Stimulated activated CD4-positive, alpha-beta T cell treated with anti-CD3 and anti-CD28 coated beads, Interleukin-1b, Interleukin-23, amount 100 ng/mL, for 4 hours (primary cell): ENCODE measurements at places on chromosomes 16 and 17.

- DNase-seq = no peak
Measured at GRCh38 chr17:46135879-46136563, 57.2 kb downstream of the KANSL1 start.

DNA sequence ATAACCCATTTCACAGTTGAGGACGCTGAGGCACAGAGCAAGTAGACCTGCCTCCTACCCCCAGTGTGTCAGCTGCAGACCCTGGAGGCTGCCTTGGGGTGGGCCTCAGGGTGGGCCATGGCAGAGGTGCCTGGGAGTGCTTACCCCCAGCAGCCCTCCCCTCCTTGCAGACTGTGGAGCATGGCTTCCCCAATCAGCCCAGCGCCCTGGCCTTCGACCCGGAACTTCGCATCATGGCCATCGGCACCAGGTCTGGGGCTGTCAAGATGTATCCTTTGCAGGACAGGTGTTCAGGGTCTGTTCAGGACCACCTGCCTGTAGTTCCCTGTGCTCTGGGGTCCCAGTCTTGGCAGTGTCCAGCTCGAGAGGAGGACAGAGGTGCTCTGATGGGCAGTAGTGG lies 4.3 kb downstream of the LLGL1 start:
- DNase-seq = no peak

DNA sequence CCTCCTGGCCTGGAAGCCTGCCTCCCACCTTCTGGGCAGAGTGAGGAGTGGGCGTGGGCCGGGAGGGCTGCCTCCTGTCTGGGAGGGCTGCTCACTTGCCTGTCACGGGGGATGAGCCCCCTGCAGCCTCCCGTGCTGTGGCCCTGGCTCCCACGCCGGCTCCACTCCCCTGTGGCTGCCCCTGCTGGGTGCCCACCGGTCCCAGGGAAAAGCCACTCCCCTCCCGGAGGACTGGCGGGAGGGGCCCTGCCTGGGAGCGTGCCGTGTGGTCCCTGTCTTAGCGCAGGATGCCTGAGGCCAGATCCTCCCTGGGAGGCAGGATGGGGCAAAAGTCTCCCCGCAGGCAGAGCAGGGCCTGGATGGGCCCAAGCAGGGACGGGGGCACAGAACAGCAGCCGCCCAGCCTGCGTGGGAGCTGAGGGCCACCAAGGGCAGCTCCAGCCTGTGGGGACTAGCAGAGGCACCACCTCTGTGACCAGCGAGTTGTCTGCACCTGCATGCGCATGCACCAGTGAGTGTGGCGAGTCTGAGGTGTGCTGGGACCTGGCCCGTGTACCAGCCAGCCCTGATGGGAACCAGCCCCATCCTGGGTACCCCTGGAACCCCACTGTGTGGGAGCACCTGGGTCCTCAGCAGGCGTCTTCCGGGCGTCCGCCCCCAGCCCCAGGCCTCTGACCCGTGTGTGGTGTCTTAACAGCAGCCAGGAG lies 339.9 kb downstream of the SEC14L1 start:
- DNase-seq = no peak

- peak; percentile 18 for DNase-seq
Measured at GRCh38 chr16:87297918-87298631, 19.1 kb downstream of the C16orf95 start.

GRCh38 chr17:41925991-41926590 lies 4.3 kb upstream of the ODAD4 start:
- DNase-seq = no peak

GRCh38 chr17:80106176-80106575 lies 4.8 kb downstream of the GAA start:
- DNase-seq = no peak

DNA sequence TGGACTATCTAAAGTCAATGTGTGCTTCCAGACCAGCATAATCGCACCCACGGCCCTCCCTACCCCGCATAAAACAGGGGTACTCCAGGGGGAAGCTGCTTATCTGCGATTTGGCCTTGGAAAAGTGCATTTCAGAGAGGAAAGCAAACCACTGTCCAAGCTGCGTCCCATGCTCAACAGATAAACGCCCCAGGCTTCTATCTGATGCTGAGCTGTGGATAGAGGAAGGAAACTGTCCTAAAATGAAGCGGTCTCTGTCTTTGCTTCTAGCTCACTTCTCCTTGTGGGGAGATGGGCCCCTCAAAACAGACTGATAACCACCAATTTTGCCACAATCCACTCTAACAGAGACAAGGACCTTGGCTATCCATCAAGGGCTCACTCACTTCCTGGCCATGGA lies 160.5 kb upstream of the TNRC6C start:
- DNase-seq = no peak

DNA sequence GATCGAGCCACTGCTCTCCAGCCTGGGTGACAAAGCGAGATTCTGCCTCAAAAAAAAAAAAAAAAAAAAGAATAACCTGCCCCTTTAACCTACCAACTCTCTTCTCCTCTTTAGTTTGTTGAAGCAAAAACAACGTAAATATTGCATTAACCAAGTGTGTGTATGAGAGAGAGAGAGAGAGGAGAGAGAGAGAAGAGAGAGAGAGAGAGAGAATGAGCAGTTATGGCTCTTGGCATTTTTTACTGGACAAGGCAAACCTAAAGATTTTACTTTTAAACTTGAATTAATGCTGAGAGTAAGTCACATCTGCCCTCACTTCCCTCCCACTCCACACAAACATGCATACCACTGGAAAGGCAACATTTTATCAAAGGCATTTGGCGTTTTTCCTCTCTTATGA lies 3.0 kb upstream of the SLFN5 start:
- no peak for DNase-seq

DNA sequence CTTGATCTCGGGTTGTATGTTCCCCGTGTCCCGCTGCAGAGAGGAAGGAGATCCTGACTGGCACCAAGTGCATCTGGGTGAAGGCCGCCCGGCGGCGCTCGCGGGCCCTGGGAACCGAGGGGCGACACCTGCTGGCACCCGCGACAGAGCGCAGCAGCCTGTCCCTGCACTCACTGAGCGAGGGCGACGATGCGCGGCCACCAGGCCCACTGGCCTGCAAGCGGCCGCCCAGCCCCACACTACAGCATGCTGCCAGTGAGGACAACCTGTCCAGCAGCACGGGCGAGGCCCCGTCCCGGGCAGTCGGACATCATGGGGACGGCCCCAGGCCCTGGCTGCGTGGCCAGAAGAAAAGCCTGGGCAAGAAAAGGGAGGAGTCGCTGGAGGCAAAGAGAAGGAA lies 7.5 kb downstream of the BTBD17 start:
- peak; percentile 11 for DNase-seq

- no peak for DNase-seq
Measured at GRCh38 chr16:85588562-85589503, 24.3 kb upstream of the GSE1 start.

DNA sequence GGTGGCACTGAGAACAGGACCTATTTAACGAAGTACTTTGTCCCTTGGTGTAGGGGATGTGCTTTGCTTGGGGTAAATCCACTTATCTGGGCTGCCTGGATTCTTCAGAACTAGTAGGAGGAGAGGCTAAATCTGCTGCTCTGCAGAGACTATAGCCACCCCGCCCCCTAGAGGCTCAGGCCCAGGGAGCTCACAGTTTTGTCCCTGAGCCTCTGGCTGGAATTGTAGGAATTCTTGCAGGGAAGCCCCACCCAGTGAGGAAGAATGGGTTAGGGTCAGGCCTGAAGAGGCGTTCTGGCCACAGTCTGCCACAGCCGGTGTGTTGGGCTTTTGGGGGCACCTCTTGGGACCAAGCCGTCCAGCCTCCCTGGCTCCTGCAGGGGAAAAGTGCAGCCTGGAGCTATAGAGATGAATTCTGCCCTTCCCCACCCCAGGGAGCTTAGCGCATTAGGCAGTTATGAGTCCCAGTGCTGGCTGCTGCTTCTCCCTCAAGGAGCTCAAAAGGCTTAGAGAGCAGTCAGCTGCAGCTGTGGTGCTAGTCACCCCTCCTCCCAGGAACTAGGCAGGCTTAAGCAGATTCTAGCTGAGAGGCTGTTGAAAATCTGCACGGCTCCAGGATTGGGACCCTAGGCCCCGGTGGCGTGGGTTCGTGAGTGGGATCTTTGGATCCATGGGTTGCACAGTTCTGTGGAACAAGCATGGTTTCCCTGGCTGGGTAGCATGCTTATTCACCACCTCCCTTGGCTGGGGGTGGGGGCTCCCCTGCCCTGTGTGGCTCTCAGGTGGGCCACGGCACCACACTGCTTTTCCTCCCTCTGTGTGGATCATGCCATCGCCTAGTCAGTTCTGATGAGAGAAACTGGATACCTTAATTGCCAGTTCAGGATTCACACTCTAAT lies 237.4 kb upstream of the TOM1L1 start:
- DNase-seq = no peak

DNA sequence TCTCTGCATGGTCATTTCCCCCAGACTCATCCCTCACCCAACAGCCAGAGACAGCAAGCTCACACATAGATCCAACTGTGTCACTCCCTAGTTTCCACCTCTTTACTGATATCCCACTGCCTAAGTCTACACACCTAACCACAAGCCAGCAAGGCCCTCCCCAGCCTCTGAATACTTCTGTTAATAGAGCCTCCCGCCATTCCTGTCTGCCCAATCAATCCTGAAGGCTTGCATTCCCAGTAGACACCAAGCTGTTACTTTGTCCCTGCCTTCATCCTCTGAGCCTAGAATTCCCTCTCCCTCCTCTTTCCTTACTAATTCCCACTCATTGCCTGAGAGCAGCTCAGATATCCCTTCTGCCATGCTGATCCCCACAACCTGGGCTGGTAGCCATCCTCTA lies 4.7 kb downstream of the C17orf113 start:
- DNase-seq = no peak

DNA sequence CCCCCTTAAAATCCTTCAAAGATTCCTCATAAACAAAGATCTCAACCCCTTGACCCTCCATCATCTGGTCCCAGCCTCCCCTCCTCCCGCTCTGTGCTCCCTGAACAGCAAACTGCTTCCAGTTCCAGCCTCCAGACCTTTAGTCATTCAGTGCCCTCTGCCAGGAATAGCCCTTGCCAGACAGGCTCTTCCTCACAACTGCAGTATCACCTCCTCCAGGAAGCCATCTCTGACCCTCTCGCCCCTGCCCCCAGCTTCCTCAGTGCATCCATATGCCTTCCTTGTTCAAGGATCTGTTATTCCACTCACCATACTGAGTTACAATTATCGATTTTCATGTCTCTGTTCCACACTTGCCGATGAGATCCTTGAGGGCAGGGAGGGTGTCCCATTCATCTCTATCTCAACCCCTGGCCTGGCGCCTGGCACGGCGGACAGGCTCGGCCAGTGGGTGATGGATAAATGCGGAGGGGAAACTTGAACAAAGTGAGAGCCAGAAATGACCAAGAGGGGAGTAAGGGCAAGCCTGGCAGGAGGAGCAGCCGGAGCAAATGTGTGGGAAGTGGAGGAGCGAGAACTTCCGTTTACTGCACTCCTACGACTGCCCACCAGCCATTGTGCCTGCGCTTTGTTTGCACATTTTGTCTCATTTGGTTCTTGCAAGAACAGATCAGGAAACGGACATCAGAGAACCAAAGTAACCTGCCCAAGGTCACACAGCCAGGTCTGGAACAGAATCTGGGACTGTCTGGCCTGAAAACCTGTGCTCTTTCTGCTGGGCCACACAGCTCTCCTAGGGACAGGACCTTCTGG lies 2.0 kb upstream of the NXPH3 start:
- DNase-seq = no peak

DNA sequence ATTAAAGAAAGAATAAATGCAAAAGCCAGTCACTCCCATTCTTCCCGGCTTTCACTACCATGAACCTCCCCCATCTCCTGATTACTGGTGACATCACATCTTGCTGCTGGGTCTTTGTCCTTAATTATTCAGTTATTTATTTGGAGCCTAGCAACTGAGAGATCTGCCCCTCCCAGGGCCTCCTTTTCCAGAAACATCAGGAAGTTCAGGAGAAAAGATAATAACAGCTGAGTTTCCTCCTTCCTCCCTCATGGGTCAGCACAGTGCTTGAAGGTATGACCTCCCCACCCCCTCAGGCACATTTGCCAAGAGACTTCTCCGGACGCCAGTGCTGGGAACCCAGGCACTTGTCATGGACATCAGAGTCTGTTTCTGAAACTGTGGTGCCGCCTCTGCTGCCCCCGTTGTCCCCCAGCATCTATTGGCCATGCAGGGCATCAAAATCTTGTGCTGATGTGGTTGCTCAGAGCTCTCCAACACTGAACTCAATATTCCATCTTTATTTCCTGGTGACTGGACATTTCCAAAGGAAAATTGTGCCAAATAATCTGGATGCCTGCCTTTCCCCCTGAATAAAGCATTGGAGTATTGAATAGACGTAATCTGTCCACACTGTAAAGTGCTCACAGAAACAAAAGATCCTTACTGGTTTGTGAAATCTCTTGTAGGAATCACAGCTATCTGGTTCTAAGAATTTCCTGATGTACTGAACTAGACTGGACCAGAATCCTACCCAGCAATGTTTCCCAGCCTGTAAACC lies 71.8 kb downstream of the ZNF18 start:
- DNase-seq = no peak

DNA sequence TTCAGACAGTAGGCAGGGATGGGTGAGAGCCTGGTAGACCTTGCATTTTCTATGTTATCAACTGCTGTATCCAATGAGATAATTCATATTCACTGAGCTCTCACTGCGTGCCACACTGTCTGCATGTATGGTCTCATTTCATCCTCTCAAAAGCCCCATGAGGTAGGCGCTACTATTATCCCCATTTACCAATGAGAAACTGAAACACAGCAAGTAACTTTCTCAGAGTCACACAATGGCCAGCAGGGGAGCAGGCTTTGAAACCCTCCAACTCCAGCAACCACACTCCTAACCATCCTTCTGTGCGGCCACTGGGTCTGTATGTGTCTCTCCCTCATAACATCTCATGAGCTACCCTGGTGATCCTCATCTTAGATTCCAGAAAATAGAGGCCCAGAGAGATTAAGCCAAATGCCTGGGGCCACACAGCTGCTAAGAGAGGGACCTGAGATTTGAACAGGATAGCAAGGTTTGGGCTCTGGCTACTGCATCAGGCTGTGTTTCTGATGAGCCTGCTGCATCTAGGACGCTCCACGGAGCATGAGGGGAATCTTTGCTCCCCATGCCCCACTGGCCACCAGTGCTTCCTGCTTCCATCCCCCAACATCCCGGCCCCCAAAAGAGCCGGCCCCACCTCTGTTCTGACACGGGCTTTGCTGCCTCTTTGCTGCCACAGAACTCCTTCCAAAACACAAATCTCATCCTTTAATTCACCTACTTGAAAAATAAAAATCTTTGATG lies 3.2 kb downstream of the CCR7 start:
- DNase-seq = no peak

GRCh38 chr17:78053777-78054468 lies 74.6 kb downstream of the TMC6 start:
- no peak for DNase-seq

GRCh38 chr16:60302676-60303075 lies 1568.6 kb upstream of the GOT2 start:
- DNase-seq = no peak
